Transverse colon (tissue), 4 donors: ENCODE measurements at places on chromosomes 5 and 9. TPM values are rescaled to one million over a fixed set of nuclear protein-coding genes. Genes with fewer than 3 reads are reported as not detected.

Gene PCDHA2
- total RNA-seq, result not detected

- no peak overlapping the region for H3K4me3 ChIP-seq
- H3K27me3 ChIP-seq, result no peaks in the 10 kb centered on the region
- no peaks in the 10 kb centered on the region for H3K4me1 ChIP-seq
- DNase-seq, result no peak
Measured at GRCh38 chr5:9421884-9422283, 124.0 kb downstream of the SEMA5A start.

DNA sequence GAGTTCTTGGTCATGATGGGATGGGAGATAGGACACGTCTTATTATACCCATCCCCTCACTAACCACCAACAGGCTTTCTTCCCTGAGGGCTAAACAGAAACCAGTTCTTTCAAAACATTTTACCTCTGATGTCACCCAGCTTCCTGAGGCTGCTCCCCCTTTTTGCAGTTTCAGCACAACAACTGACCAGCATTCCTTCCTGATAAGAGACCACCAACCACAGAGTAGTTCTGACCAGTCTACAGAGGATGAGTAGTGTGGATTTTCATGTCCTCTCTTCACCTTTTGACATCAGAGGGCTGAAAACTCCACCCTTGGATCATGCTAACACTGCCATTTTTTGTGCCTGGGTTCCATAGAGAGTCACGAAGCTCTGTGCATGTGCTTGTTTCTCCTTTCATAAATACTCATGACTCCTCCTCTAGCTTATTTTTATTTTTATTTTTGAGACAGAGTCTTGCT, 82.6 kb downstream of the OSTF1 start:
- no peak overlapping the region for H3K27ac ChIP-seq
- H3K27me3 ChIP-seq, result no peaks in the 10 kb centered on the region
- no peaks in the 10 kb centered on the region for H3K36me3 ChIP-seq
- H3K4me1 ChIP-seq, result no peaks in the 10 kb centered on the region

GRCh38 chr9:133734590-133735414, 3.4 kb downstream of the SARDH start:
- no peaks in the 10 kb centered on the region for H3K4me1 ChIP-seq
- DNase-seq, result no peak
- H3K4me3 ChIP-seq, result no peak overlapping the region

DNA sequence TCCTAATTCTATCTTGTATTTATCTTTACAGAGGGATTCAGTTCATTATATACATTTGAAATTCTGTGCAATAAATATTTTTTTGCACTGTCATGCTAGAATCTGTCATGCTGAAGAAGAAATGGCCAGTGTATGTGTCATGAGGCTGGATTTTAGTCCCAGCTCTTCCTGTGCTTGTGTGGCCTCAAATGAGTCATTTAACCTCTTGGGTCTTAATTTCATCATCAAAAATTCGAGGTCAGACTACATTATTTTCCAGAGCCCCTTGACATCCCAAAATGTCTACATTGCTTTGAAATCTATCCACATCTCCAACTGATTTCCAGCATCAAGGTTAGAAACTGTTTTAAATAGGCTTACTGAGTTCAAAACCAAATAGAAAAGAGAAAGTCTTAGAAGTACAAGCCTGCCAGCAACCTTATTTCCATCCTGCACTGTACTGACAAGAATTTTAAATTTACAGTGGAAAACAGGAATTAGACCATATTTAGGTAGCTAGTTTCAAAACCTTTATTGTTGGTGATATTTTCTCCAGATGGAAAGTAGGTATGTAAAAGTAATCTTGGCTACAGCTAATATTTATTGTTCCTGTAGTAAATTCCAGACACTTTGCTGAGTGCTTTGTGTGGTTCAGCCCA, 96.7 kb upstream of the MAMDC2 start:
- H3K27ac ChIP-seq, result no peak overlapping the region
- no peaks in the 10 kb centered on the region for H3K27me3 ChIP-seq
- no peak overlapping the region for H3K4me3 ChIP-seq
- no peaks in the 10 kb centered on the region for H3K36me3 ChIP-seq
- DNase-seq, result no peak

DNA sequence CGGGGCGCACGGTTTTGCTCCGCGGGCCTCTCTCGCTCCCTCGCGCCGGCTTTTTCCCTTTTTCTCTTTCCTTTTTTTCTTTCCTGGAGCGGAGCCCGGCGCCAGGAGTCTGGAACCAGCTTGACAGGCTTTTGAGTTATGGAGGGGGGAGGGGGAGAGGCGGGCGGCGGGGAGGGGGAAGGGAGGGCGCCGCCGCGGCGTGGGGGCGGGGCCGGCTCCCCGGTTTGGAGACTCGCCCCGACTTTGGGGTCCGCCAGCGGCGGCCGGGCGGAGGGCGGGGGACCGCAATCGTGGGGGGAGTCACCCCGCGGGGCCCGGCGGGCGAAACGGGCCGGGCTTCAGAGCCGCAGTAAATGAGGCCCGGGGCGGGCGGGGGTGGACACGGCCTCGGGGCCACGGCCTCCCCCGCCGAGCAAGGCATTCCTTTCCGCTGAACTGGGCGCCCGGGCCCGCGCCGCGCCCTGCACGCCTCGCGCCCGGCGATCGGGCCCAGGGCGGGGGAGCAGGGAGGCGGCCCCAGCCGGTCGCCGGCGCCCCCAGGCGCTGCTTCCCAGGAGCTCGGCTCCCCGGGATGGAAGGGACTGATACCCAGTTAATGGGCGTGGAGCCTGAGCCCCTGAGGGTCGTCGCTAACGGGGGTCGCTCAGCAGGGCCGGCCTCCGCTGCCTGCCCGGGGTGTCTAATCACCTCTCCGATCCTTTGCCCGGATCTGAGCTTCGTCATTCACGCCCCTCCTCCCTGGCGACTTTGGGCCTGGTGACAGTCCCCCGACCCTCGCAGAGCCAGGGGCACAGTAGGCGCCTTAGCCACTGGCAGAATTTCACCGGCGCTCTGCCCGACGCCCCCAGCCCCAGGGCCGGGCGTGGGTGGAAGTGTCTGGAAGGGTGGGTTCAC, 138.1 kb downstream of the C9orf50 start:
- peak overlapping the region; percentile 59 for H3K4me3 ChIP-seq
- DNase-seq, result peak; percentile 85
- H3K4me1 ChIP-seq, result peaks cover 69% of the 10 kb centered on the region
- H3K27ac ChIP-seq, result peak overlapping the region; percentile 97
- H3K36me3 ChIP-seq, result no peaks in the 10 kb centered on the region

DNA sequence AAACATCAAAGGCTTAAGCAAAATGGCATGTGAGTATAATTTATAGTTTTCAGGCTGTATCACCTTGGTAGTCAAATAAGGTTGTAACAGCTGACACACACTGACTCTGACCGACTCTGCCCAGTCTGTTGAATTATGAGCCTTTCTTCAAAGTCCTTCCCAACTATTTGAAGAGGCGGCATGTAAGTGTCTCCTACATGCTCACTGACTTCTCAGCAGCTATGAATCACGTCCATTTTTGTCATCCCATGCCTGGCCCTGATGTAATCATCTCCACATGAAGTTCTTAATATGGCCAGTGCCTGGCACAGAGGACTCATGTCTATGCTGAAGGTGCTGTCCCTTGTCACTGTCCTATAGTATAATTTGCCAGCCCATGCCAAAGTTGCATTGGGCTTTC, 5.1 kb upstream of the PTBP3 start:
- H3K36me3 ChIP-seq, result no peaks in the 10 kb centered on the region
- peak; percentile 24 for DNase-seq
- peak overlapping the region; percentile 57 for H3K27ac ChIP-seq
- H3K4me3 ChIP-seq, result no peak overlapping the region
- peaks cover 35% of the 10 kb centered on the region for H3K4me1 ChIP-seq

- no peak overlapping the region for H3K27ac ChIP-seq
- no peaks in the 10 kb centered on the region for H3K4me1 ChIP-seq
- H3K27me3 ChIP-seq, result no peaks in the 10 kb centered on the region
- DNase-seq, result no peak
Measured at GRCh38 chr5:35810601-35811000, 46.1 kb upstream of the IL7R start.

DNA sequence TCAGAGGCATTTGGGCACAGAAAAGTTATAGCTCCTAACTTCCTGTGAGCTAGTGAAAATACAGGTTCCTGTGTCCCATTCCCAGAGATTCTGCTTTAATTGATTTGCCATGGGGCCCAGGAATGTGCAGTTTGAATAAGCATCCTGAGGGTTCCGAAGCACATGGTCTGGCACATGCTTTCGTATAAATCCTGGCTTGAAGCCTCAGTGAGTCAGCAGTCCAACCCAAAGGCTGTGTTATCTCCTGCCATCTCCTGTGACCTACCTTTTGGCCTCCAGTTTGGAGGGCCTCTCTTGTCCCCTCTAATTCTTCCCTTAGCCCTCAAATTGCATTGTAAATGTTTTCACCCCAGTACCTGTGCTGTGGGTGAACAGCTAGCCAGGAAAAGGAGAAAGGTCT, 183.8 kb downstream of the NR3C1 start:
- no peak overlapping the region for H3K4me3 ChIP-seq
- H3K27ac ChIP-seq, result no peak overlapping the region
- H3K4me1 ChIP-seq, result peaks cover 14% of the 10 kb centered on the region
- H3K36me3 ChIP-seq, result no peaks in the 10 kb centered on the region
- no peaks in the 10 kb centered on the region for H3K27me3 ChIP-seq

DNA sequence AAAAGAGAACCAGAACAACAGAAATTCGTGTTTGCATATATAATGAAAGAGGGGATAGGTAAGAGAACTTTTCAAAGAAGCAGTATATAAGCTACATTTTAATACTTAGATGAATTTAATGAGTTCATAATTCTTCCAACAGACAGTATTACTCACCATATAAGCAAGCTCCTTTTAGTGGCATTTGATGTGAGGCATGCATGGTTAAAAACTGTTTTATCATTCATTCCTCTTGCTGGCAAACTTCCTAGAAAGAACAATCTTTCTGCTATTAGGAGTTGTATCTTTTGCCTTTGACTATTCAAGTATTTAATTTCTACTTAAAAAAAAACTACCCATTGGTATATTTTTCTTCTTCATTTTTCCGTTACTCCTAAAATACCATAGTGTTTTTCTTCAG, 65.7 kb upstream of the EIF4EBP3 start:
- no peak overlapping the region for H3K4me3 ChIP-seq
- DNase-seq, result no peak
- peaks cover 6% of the 10 kb centered on the region for H3K4me1 ChIP-seq
- H3K27ac ChIP-seq, result no peak overlapping the region
- H3K36me3 ChIP-seq, result peaks cover 1% of the 10 kb centered on the region
- no peaks in the 10 kb centered on the region for H3K27me3 ChIP-seq

DNA sequence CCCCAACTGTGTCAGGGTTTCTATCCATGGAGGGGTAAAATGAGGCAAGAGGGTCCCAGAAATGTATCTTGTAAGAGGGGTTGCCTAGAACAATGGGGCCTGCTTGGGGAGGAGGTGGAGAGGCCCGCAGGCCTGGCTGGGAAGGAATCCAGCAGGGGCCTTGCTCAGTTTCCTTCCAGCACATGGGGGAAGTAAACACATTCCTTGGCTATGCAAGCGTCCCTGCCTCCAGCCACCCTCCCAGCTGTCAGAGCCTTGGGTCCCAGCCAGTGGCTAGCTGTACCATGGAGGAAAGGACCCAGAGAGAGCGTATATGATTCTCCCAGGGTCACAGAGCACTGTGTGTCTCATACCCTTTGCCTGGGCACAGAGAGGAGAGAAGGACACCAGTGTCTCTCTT, 71.1 kb upstream of the IL17B start:
- H3K27me3 ChIP-seq, result no peaks in the 10 kb centered on the region
- peaks cover 59% of the 10 kb centered on the region for H3K4me1 ChIP-seq
- DNase-seq, result peak; percentile 60
- no peak overlapping the region for H3K4me3 ChIP-seq
- no peaks in the 10 kb centered on the region for H3K36me3 ChIP-seq

DNA sequence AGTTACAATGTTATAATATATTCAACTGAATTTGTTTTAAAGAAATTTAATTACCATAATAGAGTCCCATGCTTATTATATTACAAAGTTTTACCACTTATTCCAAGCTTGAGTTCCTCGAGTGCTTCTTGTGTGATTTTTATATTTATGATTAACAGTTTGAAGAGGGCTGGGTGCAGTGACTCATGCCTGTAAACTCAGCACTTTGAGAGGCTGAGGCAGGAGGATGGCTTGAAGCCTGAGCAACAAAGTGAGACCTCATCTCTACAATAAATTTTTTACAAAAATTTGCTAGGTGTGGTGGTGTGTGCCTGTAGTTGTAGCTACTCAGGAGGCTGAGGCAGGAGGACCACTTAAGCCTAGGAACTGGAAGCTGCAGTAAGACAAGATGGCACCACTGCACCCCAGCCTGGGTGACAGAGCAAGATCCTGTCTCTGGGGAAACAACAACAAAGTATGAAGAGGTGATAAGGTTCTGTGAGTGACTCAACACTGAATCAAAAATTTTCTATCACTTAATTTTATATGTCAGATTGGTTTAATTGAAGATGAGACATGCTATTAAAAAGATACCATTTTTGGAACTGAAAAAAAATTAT, 9.2 kb downstream of the POC5 start:
- no peak overlapping the region for H3K27ac ChIP-seq
- H3K27me3 ChIP-seq, result no peaks in the 10 kb centered on the region
- no peaks in the 10 kb centered on the region for H3K4me1 ChIP-seq
- DNase-seq, result no peak
- no peak overlapping the region for H3K4me3 ChIP-seq
